ENCODE measurements at places on chromosomes 3 and 15.

- DNase-seq: no peak
Measured at GRCh38 chr3:59411186-59411585, 361.4 kb upstream of the CFAP20DC start.

- DNase-seq: no peak
Measured at GRCh38 chr3:43996379-43997301, 245.0 kb upstream of the TOPAZ1 start.

- no peak for DNase-seq
Measured at GRCh38 chr15:89125088-89125826, 37.0 kb downstream of the ABHD2 start.

GRCh38 chr3:2783261-2783660 is 326.9 kb downstream of the IL5RA start:
- no peak for DNase-seq

- DNase-seq: no peak
Measured at GRCh38 chr3:100246999-100247398, 13.8 kb upstream of the TBC1D23 start.

GRCh38 chr15:31256378-31257265 is 70.0 kb upstream of the KLF13 start:
- no peak for DNase-seq

DNA sequence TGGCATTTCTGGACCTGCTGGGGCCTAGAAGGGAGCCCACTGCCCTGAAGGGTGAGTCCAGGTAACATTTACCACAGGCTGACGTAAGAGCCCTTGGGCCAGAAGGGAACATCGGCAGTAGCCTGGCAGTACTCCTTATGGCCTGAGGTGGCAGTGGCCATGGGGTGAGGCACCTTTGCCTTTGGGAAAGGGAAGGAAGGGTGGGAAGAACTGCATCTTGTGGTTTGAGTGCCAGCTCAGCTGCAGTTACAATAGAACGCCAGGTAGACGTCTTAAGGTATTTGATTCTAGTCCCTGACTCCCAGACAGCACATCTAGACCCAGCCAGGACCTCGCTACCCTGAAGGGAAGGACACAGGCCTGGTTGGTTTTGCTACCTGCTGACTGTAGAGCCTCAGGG is 104.9 kb downstream of the SOX14 start:
- no peak for DNase-seq

- no peak for DNase-seq
Measured at GRCh38 chr15:51379390-51379789, 37.9 kb downstream of the GLDN start.

DNA sequence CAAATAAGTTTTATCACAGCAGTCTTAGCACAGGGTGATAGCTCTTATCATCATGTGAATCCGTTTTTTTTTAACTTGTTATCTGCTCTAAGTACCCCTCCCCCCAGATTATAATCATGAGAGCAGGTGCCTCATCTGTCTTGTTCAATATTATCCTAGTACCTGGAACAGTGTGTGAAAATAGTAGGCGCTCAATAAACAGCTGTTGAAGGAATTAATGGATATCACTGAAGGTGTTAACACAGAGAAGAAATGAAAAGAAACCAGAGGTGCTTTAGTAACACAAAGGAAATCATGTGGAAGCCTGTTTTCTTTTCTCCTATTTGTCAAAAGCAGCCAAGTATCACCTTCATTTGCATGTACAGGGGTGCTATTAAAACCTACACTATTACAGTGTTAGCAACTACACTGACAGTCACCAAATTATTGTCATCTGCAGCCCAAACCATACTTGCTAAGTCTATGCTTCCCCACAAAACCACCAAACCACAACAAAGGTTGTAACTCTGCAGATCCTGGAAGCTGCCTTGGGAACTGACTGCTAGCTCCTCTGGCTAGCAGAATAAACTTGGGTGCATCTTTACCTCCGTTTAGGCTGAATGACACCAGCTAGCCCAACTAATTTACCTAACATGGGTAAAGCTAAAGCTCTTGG is 2.9 kb downstream of the XPC start:
- DNase-seq: no peak

- DNase-seq: no peak
Measured at GRCh38 chr3:11195721-11196332, 41.5 kb downstream of the HRH1 start.

DNA sequence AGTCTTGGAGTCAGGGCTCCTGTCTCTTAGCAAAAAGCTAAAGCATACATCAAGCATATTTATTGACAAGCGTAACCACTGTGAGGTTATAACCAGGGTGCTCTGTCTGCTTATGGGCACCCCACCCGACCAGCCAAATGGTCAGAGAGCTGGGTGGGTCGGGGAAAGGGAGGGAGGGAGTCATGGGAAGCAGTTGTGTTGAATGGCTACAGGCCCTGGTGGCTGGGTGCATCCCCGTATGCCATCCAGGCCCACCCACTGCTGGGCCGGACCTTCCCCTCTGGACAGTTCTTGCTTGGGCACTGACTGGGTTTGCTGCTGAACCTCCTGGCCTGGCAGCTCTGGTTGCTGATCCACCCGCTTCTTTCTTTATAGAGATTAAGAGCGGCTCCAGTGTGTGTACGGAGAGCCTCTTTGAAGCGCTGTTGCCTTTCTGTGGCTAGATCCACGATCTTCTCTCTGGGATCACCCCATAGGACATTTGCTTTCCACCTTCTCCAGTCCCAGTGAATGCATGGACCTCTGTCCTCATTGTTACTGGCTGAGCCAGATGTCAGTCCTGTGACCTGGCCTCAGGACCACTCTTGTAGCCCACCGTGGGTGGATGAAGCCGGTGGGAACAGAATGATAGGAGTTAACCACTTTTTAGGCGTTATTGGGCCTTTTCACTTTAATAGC is 59.6 kb downstream of the SMAD3 start:
- no peak for DNase-seq

DNA sequence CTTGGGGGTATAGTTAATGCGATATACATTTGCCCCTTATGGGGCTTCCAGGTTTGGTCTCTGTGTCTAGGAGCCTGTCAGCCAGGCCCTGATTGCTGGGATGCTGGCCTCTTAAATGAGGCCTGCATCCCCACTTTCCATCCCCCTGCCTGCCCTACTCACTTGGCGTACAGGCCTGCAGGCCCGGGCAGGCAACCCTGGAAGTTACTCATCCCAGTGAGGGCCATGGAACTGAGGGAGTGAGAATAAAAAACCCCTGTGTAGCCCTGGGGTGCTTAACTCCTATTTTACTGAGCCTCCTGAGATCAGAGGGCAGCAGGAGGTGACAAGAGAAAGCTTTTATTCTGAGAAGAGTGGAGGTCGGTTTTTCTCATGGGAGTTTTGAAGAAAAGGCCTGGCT is 2.0 kb downstream of the DISP2 start:
- DNase-seq: no peak

- no peak for DNase-seq
Measured at GRCh38 chr3:121979246-121979645, 42.8 kb downstream of the ILDR1 start.
